Spinal cord (tissue), 10 donors: ENCODE measurements at places on chromosomes 4 and X.
A peak's percentile ranks its signal among the peaks of the same experiment; 100 is the strongest.

DNA sequence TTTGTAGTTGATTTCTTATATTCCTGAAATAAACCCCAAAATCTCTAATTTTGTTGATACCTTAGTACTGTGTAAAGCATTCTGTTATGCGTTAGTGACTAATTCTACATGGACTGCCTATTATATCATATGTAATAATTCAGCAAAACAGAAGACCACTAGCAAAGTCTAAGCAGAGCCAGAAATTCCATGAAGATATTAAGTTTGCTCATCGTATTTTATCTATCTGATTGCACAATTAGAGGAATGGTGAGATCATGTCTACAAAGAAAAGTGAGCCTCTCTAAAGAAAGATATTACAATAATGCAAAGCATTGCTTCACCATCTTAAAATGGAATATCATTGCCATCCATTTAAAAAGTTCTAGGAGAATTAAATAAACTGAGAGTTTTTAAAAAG is 374.6 kb upstream of the SLC7A11 start:
- no peaks in the 10 kb centered on the region for H3K27me3 ChIP-seq
- H3K36me3 ChIP-seq = no peaks in the 10 kb centered on the region
- no peak for DNase-seq
- no peaks in the 10 kb centered on the region for H3K4me1 ChIP-seq

- H3K4me3 ChIP-seq = no peak overlapping the region
- H3K27me3 ChIP-seq = no peaks in the 10 kb centered on the region
- peak; percentile 34 for DNase-seq
- no peaks in the 10 kb centered on the region for H3K36me3 ChIP-seq
- H3K4me1 ChIP-seq = no peaks in the 10 kb centered on the region
Observed at GRCh38 chr4:41185614-41186592, 28.4 kb downstream of the APBB2 start.

DNA sequence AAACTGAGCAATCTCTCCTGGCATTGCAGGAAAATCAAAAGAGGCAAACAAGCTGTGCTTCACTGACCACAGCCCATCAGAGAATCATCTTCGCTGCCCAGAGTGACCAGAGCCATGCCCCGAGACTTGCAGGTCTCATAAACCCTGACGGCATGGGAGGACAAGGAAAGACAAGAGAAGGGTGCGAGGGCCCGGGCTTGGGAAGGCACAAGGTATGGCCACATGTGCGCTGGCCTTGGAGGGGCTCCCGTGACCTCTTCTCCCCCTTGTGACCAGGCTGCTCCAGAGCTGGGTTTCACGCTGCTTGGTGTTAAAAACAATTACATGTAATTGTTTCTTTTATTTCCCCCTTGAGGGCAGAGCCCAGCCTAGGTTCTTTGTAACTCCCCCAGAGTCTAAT is 20.8 kb downstream of the DCTD start:
- peaks cover 3% of the 10 kb centered on the region for H3K4me1 ChIP-seq
- DNase-seq = no peak
- no peak overlapping the region for H3K4me3 ChIP-seq

DNA sequence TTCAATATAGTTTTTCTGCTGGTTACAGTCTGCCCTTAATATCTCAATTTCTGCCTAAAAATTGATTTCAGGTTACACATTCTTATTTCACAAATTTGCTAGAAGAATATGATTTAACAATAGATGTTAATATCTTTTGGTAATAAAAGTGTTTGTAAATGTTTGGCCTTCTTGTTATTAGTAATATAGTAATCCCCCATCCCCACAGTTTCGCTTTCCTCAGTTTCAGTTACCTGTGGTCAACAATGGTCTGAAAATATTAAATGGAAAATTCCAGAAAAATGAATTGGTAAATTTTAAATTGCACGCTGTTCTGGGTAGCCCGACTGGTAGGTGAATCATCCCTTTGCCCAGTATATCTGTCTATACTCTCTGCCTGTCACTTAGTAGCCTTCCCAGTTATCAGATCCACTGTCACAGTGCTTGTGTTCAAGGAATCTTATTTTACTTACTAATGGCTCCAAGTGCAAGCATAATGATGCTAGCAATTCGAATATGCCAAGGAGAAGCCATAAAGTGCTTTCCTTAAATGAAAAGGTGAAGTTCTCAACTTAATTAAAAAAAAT is 3.5 kb upstream of the BMP2K start:
- H3K27ac ChIP-seq = no peak overlapping the region
- no peak overlapping the region for H3K4me3 ChIP-seq
- no peak for DNase-seq
- H3K27me3 ChIP-seq = no peaks in the 10 kb centered on the region

GRCh38 chrX:31038575-31039326 is 33.1 kb downstream of the FTHL17 start:
- no peaks in the 10 kb centered on the region for H3K36me3 ChIP-seq
- H3K27me3 ChIP-seq = peaks cover 2% of the 10 kb centered on the region
- H3K4me3 ChIP-seq = no peak overlapping the region
- no peaks in the 10 kb centered on the region for H3K4me1 ChIP-seq

- no peaks in the 10 kb centered on the region for H3K4me1 ChIP-seq
- no peak overlapping the region for H3K27ac ChIP-seq
Observed at GRCh38 chrX:16848541-16848940, 21.6 kb downstream of the RBBP7 start.

- H3K4me3 ChIP-seq = no peak overlapping the region
- no peak for DNase-seq
- H3K4me1 ChIP-seq = no peaks in the 10 kb centered on the region
Observed at GRCh38 chrX:77962068-77962902, 7.2 kb downstream of the PGAM4 start.

- DNase-seq = no peak
- no peaks in the 10 kb centered on the region for H3K27me3 ChIP-seq
- H3K4me3 ChIP-seq = no peak overlapping the region
- no peaks in the 10 kb centered on the region for H3K4me1 ChIP-seq
Observed at GRCh38 chr4:125837493-125838201, 522.9 kb downstream of the FAT4 start.

GRCh38 chr4:52948057-52948423 is 85.9 kb downstream of the RASL11B start:
- no peak overlapping the region for H3K27ac ChIP-seq
- H3K4me1 ChIP-seq = no peaks in the 10 kb centered on the region
- H3K36me3 ChIP-seq = no peaks in the 10 kb centered on the region
- no peak overlapping the region for H3K4me3 ChIP-seq
- no peaks in the 10 kb centered on the region for H3K27me3 ChIP-seq

GRCh38 chrX:46461660-46462191 is 83.5 kb downstream of the ZNF674 start:
- no peaks in the 10 kb centered on the region for H3K27me3 ChIP-seq
- no peak overlapping the region for H3K4me3 ChIP-seq
- DNase-seq = no peak

- no peak for DNase-seq
- no peaks in the 10 kb centered on the region for H3K27me3 ChIP-seq
- H3K4me1 ChIP-seq = no peaks in the 10 kb centered on the region
- H3K4me3 ChIP-seq = no peak overlapping the region
- no peak overlapping the region for H3K27ac ChIP-seq
- no peaks in the 10 kb centered on the region for H3K36me3 ChIP-seq
Observed at GRCh38 chr4:158999166-158999682, 103.7 kb upstream of the RAPGEF2 start.

- no peaks in the 10 kb centered on the region for H3K4me1 ChIP-seq
- no peaks in the 10 kb centered on the region for H3K27me3 ChIP-seq
- no peak overlapping the region for H3K27ac ChIP-seq
- no peaks in the 10 kb centered on the region for H3K36me3 ChIP-seq
- no peak overlapping the region for H3K4me3 ChIP-seq
Observed at GRCh38 chr4:89196745-89197144, 85.4 kb downstream of the TIGD2 start.

DNA sequence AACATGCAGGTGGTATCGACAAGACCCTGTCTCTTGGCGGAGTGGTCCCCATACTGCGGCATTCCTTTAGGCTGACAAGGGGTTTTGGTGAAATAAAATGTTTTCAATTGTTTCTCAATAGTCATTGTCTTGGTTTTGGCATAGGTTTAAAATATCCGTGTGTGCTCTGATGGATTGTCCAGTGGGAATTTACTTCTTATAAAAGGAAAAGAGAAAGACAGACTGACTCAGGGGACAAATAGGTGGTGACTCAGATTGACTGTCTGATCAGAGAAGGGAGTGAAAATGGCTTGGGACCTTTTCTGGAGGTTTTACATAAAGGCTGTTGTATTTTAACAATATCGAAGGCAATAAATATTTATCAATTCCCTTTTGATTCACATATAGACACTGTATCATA is 129.8 kb downstream of the SORBS2 start:
- no peak overlapping the region for H3K4me3 ChIP-seq
- H3K4me1 ChIP-seq = no peaks in the 10 kb centered on the region
- H3K36me3 ChIP-seq = peaks cover under 1% of the 10 kb centered on the region
- no peak overlapping the region for H3K27ac ChIP-seq
- no peaks in the 10 kb centered on the region for H3K27me3 ChIP-seq
- DNase-seq = no peak

- H3K4me1 ChIP-seq = no peaks in the 10 kb centered on the region
Observed at GRCh38 chrX:23981711-23982110, 45.3 kb downstream of the KLHL15 start.

- H3K27me3 ChIP-seq = no peaks in the 10 kb centered on the region
- no peak overlapping the region for H3K4me3 ChIP-seq
Observed at GRCh38 chrX:129450123-129450522, 73.2 kb downstream of the SMARCA1 start.

- H3K27ac ChIP-seq = no peak overlapping the region
- DNase-seq = no peak
- no peak overlapping the region for H3K4me3 ChIP-seq
- no peaks in the 10 kb centered on the region for H3K36me3 ChIP-seq
Observed at GRCh38 chrX:40552768-40553167, 28.0 kb upstream of the ATP6AP2 start.

GRCh38 chrX:115571712-115572111 is 10.7 kb downstream of the PLS3 start:
- H3K36me3 ChIP-seq = no peaks in the 10 kb centered on the region
- H3K27me3 ChIP-seq = peaks cover 13% of the 10 kb centered on the region
- no peak overlapping the region for H3K4me3 ChIP-seq
- no peak overlapping the region for H3K27ac ChIP-seq
- no peaks in the 10 kb centered on the region for H3K4me1 ChIP-seq

DNA sequence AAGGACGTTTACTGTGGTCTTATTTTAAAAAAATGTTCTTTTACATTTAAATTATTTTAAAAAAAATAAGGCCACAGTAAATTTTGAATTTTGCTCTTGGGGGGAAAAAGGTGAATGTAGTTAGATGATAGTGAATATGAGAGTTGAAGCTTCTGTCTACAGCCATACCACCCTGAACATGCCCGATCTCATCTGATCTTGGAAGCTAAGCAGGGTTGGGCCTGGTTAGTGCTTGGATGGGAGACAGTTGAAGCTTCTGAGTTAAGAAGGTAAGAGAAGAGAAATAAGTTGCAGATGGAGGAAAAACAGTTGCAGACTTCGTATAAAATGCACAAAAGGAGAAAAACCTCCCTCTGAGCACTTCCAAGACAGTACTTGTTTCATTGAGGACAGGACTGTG is 115.6 kb upstream of the NR3C2 start:
- DNase-seq = no peak
- H3K27ac ChIP-seq = no peak overlapping the region
- no peaks in the 10 kb centered on the region for H3K27me3 ChIP-seq
- no peaks in the 10 kb centered on the region for H3K36me3 ChIP-seq
- H3K4me1 ChIP-seq = no peaks in the 10 kb centered on the region

DNA sequence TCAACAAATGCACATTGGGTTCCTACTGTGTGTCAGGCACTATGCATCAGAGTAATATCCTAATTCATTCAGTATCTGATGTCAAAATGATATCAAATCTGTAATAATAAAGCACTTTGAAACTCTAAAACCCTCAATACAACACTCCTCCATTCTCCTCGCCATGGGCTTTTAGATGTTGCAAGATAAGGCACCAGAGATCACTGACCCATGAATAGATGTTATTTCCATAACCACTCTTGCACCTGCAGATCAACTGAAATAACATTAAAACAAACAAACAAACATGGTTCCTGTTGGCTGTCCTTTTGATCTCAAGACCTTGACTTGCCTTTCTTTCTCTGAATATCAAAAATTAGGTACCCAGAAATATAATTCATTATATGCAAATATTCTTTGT is 100.2 kb downstream of the MAB21L2 start:
- no peaks in the 10 kb centered on the region for H3K4me1 ChIP-seq
- no peak for DNase-seq
- no peaks in the 10 kb centered on the region for H3K36me3 ChIP-seq
- H3K4me3 ChIP-seq = no peak overlapping the region
- no peak overlapping the region for H3K27ac ChIP-seq

DNA sequence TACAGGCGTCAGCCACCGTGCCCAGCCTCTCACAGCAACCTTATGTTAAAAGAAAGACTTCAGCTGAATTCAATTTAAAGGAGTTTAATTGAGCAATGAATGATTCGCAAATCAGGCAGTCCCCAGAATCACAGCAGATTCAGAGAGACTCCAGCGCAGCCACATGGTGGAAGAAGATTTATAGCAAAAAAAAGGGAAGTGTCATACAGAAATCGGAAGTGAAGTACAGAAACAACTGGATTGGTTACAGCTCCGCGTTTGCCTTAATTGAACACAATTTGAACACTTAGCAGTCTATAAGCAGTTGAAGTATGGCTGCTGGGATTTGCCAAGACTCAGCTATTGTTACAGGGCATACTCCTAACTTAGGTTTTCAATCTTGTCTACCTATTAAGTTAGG is 19.8 kb downstream of the CENPVL3 start:
- H3K4me1 ChIP-seq = no peaks in the 10 kb centered on the region
- no peak for DNase-seq
- H3K27ac ChIP-seq = no peak overlapping the region
- no peaks in the 10 kb centered on the region for H3K36me3 ChIP-seq

GRCh38 chrX:14015941-14016340 is 13.8 kb downstream of the GEMIN8 start:
- H3K27ac ChIP-seq = no peak overlapping the region
- peaks cover 6% of the 10 kb centered on the region for H3K27me3 ChIP-seq
- no peak for DNase-seq
- no peaks in the 10 kb centered on the region for H3K4me1 ChIP-seq

DNA sequence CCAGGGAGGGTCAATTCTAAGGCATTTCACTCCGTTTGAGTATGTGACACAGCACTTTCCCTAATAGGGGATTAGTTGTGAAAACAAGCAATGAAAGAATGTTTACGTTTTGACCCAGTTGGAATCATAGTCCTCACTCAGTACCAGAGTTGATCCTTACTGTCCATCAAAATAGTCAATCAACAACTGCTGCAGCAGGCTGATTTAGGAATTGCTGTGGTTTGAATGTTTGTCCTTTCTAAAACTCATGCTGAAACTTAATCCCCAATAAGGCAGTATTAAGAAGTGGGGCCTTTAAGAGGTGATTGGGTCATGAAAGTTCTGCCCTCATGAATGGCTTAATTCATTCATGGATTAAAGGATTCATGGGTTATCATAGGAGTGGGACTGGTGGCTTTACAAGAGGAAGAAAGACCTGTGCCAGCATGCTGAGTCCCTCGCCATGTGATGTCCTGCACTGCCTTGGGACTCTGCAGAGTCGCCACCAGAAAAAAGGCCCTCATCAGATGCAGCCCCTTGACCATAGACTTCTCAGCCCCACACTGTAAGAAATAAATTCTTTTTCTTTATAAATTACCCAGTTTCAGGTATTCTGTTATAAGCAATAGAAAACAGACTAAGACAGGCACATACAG is 3.1 kb upstream of the FBXL5 start:
- DNase-seq = no peak
- H3K27me3 ChIP-seq = no peaks in the 10 kb centered on the region
- H3K4me3 ChIP-seq = no peak overlapping the region
- no peak overlapping the region for H3K27ac ChIP-seq

GRCh38 chrX:39205467-39205866 is 404.2 kb downstream of the MID1IP1 start:
- H3K4me1 ChIP-seq = no peaks in the 10 kb centered on the region
- H3K27me3 ChIP-seq = peaks cover 13% of the 10 kb centered on the region
- H3K36me3 ChIP-seq = no peaks in the 10 kb centered on the region
- H3K4me3 ChIP-seq = no peak overlapping the region
- DNase-seq = no peak
